ENCODE measurements at places on chromosomes 1 and 21. TPM values are rescaled to one million over a fixed set of nuclear protein-coding genes. Genes with fewer than 3 reads are reported as not detected.

GBP4 gene
- 2.2 TPM for total RNA-seq

LCE2B gene
- total RNA-seq = not detected

CA6 gene
- total RNA-seq = not detected

CYP4B1 gene
- total RNA-seq = not detected

MYBPH gene
- not detected for total RNA-seq

TMEM200B gene
- 0.94 TPM for total RNA-seq

RUNX3 gene
- 0.16 TPM for total RNA-seq
